Fibroblast of skin of abdomen (primary cell): ENCODE measurements at places on chromosomes 4 and X.
A peak's percentile ranks its signal among the peaks of the same experiment; 100 is the strongest.

GRCh38 chrX:153967536-153968224 lies 3.9 kb downstream of the HCFC1 start:
- DNase-seq: no peak

DNA sequence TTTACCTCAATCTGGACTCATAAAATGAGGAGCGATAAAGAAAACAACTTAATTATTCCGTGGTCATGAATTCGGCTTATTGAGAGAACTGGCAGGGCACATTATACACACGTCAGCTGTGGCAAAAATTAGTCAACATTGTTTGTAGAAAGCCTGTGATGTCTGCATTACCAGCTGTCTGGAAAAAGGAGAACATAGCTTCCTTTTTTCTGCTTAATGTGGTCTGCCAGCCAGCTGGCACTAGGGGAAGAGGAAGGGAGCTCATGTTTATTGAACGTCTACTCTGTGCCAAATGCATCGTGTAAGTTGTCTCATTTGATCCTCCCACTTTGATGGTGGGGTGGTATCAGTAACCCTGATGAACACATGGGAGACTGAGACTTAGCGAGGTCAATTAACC lies 367.6 kb downstream of the ARHGAP24 start:
- DNase-seq: no peak

DNA sequence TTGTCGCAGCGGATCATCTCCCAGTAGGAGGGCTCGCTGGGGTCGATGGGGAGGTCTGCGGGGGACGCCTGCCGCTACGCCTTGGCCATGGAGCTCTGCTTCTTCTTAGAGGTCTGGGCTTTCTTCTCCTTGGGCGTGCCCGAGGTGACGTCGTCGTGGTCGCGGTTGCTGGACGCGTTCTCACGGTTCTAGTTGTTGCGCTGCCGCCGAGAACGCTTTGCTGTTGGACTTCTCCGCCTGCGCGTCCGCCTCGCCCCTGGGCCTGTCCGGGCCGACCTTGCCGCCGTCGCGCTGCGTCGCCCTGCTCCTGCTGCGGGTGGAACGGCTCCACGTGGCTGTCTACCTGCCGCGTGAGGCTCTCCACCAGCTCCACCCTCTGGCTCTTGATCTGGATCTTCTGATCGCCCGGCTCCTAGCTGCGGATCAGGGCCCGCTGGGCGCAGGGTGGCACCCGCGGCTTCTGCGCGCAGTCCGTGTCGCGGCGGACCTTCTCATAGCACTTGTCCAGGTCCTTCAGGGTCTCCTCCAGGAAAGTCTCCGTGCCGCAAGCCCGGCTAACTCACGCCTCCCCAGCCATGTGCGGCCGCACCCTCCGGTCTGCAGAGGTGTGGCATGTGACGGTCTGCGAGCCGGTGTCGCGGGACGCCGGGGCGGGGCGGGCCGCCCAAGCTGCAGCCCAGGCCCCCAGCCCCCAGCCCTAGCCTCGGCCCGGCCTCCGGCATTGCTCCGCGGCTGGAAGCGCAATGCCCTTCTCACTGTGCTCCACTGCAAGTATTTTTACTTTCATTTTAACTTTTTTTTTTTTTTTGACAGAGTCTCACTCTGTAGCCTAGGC lies 40.5 kb upstream of the OGT start:
- peak; percentile 23 for DNase-seq

- DNase-seq: no peak
These were observed 719 bp upstream of the TCEAL4 start for GRCh38 chrX:103584596-103584995.

GRCh38 chr4:37634180-37634579 lies 52.0 kb downstream of the RELL1 start:
- no peak for DNase-seq

- no peak for DNase-seq
These were observed 30.3 kb downstream of the XG start for GRCh38 chrX:2782171-2782570.

- peak; percentile 86 for DNase-seq
These were observed 37.3 kb upstream of the RASL11B start for GRCh38 chr4:52824603-52825459.

DNA sequence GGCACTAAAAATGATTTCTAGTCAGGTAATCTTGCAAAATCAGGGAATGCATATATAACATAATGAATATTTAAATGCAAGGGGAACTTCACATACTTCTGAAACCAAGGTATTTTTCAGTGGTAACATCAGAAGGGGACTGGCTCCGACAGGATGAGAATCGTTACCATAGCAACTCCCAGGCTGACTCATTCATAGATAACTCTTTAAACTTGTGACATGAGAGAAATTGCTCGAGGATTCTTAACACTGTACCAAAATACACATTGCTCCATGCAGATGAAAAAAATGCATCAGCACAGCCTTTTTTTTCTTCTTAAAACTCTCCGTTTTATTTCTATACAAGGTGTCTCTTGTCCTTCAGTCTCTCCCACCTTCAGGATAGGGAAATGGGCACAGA lies 114.3 kb downstream of the GABRB1 start:
- peak; percentile 79 for DNase-seq

GRCh38 chr4:115515772-115516171 lies 402.4 kb upstream of the NDST4 start:
- DNase-seq: no peak

- DNase-seq: no peak
These were observed 796 bp upstream of the MED14 start for GRCh38 chrX:40736170-40736505.

- DNase-seq: no peak
These were observed 8.8 kb downstream of the LARP7 start for GRCh38 chr4:112645541-112646329.

DNA sequence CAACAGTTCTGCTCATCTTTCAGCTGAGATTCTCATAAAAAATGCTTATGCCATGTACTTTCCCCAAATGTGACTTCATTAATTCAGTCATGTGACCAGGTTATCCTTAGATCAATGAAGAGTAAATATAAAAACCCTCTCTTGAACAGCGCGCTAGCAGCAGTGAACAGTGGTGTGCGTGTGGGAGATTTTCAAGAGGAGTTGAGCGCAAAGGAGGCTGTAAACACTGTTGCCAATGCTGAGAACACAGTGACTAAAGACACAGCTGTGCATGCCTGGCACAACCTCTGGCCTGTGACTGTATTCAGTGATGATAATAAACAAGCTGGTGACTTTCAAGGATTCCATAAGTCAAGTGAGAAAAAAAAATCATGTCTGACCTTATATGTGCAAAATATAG lies 25.1 kb downstream of the MSX1 start:
- no peak for DNase-seq

DNA sequence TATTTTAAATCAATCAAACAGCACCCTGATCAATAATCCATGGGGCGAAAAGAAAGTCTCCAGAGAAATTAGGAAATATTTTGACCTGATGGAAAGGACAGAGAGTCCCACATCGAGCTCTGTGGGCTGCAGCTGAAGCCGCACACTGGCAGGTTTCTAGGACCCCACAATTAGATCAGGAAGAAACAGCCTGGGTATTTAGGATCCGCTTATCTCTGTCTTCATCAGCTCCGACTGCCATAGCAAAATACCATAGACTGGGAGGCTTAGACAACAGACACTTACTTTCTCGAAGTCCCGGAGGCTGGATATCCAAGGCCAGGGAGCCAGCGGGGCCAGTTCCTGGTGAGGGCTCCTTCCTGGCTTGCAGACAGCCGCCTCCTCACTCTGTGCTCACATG lies 36.4 kb downstream of the CCNQ start:
- DNase-seq: no peak

- peak; percentile 36 for DNase-seq
These were observed 86.7 kb downstream of the NHSL2 start for GRCh38 chrX:71997320-71997719.

GRCh38 chr4:122045533-122045932 lies 93.7 kb upstream of the TRPC3 start:
- peak; percentile 94 for DNase-seq

GRCh38 chr4:110184791-110185155 lies 13.6 kb downstream of the ELOVL6 start:
- DNase-seq: no peak

DNA sequence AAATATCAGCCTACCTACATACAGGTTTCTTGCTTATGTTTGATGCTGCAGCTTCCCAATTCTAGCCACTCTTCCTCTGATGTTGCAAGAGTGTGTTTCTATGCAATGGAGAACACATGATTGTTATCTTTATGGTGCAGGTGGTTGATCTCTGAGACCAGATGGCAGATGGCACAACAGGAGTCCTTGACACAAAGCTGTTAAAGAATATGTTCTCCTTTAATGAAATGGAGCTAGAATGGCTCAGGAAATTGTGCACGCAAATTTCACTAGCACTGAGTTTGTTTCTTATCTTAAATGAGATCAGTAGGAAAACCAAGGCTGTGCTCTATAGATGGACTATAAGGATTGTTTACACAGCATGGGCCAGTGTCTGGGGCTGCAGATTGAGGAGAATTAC lies 29.9 kb upstream of the TTC29 start:
- no peak for DNase-seq

GRCh38 chrX:151346931-151347543 lies 50.0 kb upstream of the VMA21 start:
- no peak for DNase-seq

GRCh38 chr4:148064451-148064850 lies 332.6 kb downstream of the ARHGAP10 start:
- no peak for DNase-seq

DNA sequence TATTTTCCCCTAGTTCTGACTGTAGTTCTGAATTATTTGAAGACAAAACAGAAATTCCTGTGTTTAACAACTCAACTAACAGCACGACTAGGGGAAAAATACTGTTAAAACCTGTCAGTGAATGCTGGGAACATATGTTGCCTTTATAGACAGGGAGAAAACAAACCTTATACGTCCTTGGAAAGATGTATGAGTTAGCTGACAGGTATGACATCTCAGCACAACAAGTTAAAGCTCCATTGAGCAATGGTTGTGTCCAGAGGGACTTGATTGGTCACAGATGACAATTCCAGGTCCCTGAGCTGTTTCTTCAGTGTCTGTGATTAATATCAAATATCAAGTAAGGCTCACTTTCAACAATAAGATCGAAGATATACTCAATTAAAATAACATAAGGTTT lies 58.2 kb upstream of the DDIT4L start:
- no peak for DNase-seq

DNA sequence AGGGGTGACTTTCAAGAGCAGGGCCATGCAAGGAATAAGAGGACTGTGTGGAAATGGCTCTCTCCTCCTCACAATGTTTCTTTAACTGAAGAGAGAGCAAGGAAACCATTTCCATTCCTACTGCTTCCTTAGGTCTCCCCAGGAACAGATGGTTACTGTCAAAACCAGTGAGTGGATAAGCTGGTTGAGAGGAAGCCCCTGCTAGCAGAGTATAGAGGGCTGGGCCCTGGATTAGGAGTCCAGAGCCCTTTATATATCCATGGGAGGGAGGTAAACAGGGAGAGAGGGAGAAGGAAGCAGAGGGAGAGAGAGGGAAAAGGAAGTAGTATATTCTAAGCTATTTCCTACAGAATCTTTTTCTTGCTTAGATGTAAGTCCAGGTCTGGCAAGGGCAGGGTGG lies 43.8 kb upstream of the LAS1L start:
- DNase-seq: no peak

GRCh38 chrX:94454159-94454558 lies 780.2 kb downstream of the FAM133A start:
- DNase-seq: no peak

DNA sequence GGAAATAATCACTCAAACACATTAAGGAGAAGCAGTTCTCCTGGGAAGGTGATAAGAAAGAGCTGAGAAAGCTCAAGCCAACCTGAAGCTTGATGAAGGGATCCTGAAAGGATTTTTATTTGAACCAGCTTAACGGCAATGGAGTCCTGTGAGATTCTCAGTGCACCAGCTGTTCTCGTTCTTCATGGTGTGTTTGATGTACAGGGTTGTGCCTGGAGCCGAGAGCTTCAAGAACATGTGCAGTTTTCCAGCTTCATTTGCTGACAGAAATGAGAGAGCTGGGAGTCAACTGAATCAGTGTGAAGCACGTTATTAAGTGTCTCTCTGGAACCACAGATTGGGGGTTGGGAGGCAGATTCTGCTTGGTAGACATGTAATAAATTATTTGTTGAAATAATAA lies 115.7 kb downstream of the ANKRD50 start:
- no peak for DNase-seq

DNA sequence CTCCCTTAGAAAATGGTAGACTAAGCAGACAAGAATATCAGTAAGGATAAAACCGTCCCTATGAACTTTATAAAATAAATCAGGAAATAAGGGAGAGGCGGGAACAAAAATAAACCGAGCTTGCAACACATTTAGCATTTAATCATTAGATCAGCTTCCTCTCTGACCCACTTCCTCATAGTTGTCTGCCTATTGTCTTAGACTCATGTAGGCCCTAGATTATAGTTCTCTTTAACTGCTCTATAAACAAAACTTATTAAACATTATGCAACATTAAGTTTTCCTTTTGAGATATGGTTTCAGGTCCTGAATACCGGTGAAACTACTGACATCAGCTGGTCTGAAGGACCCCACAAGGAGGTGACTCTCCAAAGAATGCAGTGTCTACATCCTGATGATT lies 15.8 kb upstream of the SRD5A3 start:
- no peak for DNase-seq

- no peak for DNase-seq
These were observed 172.9 kb downstream of the SOWAHB start for GRCh38 chr4:76725039-76725438.

DNA sequence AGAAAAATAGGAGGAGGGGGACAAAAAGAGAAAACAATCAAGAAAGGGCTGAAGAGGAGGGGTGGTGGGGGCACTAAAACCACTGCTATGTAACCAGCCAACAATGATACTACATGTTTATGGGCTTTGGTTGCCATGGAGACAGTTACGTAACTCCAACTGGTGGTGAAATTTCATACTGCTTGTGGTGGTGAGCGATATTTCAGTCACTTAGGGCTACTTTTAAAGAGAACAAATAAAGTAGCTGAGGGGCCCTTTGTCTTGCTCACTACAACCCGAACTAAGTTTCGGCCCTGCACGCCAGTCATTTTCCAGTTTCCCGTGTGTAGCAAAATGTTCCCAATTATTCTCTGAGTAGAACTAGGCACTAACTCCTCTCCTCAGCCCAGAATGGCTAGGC lies 275.2 kb upstream of the EDA2R start:
- no peak for DNase-seq

DNA sequence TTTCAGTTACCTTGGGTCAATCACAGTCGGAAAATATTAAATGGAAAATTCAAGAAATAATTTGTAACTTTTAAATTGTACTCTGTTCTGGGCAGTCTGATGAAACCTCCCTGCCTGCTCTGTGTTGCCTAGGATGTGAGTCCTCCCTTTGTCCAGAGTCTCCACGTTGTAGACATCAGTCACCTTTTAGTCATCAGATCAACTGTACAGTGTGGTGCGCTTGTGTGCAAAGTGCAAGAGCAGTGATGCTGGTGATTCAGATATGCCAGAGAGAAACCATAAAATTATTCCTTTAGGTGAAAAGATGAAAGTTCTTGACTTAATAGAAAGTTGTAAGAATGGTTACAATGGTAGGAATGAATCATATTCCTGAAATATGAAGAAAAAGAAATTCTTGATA lies 1.4 kb downstream of the SPATA4 start:
- peak; percentile 83 for DNase-seq

DNA sequence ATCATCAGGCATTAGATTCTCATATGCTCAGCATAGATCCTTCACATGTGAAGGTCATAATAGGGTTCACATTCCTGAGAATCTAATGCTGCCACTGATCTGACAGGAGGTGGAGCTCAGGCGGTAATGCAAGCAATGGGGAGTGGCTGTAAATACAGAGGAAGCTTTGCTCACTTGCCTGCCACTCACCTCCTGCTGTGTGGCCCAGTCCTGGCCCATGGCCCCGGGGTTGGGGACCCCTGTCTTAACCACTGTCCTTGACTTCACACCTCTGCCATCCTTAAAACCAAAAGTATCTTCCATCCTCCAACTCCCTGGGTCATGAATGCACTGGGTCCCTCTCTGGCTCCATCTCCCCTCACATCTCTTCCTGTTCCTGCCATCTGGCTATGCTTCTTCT lies 129.1 kb downstream of the HMX1 start:
- no peak for DNase-seq
